Activated CD4-positive, alpha-beta T cell treated with anti-CD3 and anti-CD28 coated beads, Interleukin-10, Interleukin-2, amounts not matched to agents 100 ng/mL and 50 ng/mL, durations not matched to agents 16 hours and 8 hours (primary cell): ENCODE measurements at places on chromosomes 4 and X.

GRCh38 chr4:118829107-118829506 is 6.8 kb downstream of the SEC24D start:
- no peak for DNase-seq

DNA sequence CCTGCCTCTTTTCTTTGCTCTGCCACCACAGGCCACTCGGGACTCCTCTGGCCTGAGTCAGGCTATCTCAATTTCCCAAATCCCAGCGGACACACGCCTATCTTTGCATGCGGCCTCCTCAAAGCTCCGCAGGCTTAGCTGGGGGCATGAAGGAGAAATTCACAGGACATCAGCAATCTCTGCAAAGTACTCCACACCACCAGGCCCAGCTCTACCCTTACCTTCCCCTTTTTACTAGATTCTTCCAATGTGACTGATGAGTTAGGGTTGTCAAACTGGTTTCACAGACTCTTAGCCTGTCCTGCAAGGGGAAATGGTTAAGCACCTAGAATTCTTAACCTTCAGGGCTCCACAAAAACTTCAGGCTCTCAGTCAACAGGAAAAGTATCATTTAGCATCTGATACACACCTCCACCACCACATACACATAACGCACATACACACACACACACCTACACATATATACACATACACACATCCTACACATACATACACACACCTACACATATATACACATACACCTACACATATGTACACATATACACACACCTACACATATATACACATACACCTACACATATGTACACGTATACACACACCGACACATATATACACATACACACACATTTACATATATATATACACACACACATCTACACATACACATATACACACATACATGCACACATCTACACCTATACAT is 349.1 kb downstream of the ANK2 start:
- no peak for DNase-seq

GRCh38 chr4:100268789-100269188 is 78.5 kb upstream of the DDIT4L start:
- no peak for DNase-seq

DNA sequence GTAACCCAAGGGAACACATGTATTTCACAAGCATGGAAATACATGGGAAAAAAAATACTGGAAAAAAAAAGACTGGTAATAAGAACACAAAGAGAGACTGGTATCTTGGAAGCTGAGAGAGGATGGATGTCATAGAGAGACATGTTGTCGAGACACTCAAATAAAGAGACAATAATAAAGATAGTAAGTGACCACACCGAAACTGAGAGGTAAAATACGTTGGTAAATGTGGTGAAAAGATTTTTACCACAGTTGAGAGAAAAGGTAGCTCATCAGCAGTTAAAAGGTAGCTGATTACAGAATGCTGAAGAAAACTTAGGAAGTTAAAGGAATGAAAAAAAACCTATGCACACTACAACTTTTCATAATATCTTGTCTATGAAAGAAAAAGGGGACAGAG is 81.1 kb downstream of the ARAP2 start:
- peak; percentile 31 for DNase-seq

- DNase-seq, result peak; percentile 39
These were observed 143.5 kb downstream of the GPR143 start for GRCh38 chrX:9622128-9622527.

DNA sequence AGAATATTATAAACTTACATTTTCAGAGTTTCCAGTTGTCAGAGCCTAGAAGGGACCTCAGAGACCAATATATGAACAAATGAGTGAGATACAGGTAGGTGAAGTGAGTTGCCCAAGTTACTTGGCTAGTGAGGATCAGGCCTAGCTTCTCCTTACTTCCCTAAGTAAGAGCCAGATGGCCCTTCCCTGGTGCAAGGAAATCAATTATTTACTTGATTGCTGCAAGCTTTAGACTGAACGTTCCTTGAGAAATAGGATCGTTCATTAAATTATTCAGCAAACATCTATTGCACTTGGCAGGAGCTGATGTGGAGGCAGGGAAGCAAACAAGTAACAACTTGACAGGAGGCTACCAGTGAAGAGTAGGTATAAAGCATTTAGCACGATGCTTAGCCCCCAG is 117.8 kb downstream of the EFHC2 start:
- DNase-seq, result no peak

DNA sequence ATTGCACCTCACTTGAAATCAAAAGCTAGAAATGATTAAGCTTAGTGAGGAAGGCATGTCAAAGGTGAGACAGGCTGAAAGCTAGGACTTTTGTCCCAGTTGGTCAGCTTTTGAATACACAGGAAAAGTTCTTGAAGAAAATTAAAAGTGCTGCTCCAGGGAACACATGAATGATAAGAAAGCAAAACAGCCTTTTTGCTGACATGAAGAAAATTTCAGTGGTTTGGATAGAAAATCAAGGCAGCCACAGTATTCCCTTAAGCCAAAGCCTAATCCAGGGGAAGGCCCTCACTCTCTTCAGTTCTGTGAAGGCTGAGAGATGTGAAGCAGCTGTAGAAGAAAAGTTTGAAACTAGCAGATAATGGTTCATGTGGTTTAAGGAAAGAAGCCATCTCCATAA is 150.8 kb downstream of the ADGRL3 start:
- DNase-seq, result no peak

DNA sequence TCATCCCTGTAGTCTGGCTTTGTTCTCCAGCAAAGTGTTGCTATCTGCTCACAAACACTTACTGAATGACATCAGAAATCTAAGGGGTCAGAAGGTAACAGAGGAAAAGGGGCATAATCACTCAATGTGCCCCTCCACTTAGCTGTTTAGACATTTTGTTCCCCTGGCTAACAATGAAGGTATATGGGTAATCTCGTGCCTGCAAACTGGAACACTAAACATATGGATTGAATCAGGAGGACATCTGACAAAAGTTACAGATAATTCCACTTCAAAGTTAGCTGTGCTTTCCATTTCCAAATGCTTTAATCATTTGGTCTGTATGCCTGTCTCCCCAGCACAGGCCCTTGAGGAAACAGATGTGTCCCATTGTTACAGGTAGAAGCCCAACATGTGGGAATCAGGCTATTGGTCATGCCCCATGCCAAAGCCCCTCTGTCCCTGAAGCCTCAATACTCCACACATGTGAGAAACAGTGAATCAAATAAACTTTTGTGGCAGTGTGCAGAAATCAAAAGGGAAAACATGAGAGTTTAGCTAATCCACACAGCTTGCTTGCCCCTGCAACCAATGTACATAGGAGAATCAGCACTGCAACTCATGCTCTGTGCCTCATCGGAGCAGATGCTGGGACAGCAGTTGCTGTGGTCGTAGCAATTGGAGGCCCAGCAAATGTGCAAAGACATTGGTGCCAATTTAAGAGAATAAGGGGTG is 111.7 kb downstream of the RNF150 start:
- no peak for DNase-seq

DNA sequence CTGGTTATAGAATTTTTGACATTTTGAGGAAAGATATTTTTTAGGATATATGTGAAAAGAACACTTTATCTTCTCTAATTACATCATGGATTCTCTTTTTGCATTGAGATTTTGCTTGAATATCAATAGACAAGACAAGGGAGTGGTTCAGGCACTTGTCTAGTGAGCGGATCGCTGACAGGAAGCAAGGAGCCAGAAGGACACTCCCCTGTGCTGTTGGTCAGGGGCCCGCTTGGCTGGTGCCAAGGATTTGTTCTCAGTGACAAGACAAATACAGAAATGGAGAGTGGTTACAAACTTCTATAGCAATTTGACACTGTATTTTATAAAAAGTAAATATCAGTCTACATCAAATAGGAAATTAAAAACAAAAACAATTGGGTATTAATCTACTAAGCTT is 60.0 kb downstream of the SLC9B1 start:
- DNase-seq, result no peak

- DNase-seq, result no peak
These were observed 306.5 kb upstream of the TECRL start for GRCh38 chr4:64715741-64716140.

DNA sequence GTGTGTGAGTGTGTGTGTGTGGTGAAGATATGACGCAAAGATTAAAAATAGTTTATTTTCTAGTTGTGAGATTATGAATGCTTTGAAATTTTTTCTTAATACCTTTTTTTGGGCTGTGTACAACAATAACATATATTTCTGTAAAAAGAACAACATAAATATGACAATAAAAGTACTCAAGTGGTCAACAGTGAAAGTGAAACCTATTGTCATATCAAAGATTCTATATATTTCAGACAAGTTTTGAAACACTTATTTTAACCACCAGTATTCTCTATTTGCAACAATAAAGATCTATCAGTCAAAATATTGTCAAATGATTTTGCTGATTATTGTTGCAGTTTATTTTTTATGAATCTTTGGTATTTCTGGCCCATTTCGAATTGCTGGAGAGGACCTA is 98.0 kb downstream of the SPOCK3 start:
- no peak for DNase-seq

GRCh38 chr4:45946699-45947098 is 177.2 kb downstream of the GABRG1 start:
- DNase-seq, result no peak

DNA sequence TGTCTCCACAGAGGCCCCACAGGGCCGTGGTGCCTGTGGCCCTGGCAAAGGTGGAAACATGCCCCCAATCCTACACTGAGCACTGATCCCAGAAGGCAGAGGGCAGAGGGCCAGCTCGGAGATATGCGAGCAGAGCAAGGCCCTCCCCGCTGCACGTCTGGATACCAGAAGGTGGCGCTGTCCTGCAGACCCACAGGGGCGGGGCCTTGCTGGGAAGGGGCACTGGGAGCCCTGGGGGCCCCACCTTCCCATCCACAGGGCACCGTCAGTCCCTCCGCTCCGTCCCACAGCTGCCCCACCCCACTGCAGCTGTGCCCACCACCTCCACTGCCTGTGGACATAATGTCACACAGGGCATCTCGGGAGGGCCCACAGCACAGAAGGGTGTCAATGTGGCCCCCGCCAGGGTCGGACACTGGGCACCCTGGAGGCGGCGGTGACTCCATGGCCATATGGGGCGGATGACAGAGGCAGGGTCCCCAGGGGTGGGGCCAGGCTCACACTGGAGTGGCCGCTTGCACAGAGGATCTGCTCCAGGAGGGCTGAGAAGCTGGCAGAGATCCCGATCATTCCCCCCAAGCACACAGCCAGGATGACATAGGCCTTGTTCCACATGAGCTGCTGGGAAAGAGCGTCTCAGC is 4.8 kb downstream of the SLC49A3 start:
- DNase-seq, result peak; percentile 51

DNA sequence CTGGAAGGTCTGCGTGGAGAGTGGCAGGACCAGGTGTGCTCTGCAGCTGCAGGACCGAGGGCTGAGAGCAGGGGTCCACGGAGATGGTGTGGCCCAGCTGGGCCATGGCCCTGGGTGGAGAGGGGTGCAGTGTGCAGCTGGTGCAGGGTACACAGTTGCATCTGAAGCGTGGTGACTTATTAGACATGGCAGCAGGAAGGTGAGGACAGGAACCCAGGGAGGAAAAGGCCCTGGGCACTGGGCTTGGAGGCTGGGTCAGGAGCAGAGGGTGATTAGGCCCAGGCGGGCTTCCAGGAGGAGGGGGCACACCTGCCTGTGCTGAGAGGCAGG is 214.6 kb upstream of the PSAPL1 start:
- no peak for DNase-seq

GRCh38 chr4:65510976-65511375 is 159.3 kb downstream of the EPHA5 start:
- DNase-seq, result no peak

DNA sequence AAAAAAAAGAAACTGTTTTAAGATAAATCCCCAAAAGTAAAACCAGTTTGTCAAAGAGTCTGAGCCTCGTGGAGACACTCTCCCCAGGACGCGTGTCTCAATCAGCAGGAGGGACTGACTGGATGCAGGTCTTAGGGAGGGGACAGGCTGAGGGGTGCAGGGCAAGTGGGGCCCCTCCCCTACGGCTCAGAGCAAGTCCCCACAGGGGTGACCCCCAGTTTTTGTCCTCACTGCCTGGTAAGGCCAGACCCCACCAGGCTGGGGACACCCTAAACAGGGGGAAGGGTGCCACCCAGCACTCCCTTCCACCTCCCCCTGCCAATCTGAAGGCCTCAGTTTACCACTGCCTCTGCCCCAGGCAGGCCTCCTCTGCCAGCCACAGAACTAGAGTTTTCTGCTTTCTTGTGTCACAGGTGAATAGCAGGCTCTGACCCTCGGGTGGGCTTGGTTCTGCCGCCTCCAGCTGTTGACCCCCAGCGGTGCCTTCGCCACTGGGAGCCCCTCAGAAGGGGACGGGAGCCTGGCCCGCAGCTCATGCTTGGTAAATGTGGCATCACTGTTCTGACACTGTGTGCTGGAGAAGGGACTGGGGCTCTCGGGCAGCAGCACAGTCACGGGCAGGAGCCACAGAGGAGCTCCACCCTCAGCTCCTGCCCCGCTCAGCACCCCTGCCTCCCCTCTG is 69.8 kb upstream of the MXD4 start:
- no peak for DNase-seq

GRCh38 chrX:70497026-70497425 is 52.4 kb downstream of the DLG3 start:
- no peak for DNase-seq

DNA sequence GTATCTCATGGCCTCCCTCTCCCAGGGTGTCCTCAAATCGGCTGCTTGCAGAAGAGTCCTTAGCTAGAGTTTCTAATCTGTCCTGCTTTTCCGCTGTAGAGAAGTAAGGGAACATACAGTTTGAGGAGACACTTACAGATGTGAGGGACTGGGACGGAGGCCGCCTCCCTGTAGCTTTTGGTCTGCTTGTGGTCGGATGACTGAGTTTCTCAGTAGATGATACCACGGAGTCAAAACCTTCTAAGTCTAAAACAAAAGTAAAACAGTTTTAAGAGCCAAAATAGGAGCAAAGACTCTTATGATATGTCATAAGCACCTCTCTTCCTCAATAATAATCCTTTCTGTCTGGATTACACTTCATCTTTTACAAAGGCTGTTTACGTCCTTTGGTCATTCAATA is 34.5 kb upstream of the MAP3K15 start:
- DNase-seq, result peak; percentile 62

DNA sequence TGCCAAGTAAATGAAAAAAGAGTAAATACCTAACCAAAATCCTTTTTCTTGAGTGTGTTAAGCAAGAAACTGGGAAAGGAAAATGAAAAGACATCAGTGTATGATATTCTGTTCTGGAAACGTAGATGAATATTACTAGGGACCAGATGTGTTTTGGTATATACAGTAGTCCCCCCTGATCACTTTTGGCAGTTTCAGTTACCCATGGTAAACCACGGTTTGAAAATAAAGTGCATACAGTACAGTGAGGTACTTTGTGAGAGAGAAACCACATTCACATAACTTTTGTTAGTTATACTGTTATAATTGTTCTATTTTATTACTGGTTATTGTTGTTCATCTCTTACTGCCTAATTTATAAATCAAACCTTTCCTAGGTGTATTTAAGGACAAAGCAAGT is 250.9 kb downstream of the TENM3 start:
- DNase-seq, result no peak

GRCh38 chr4:44494810-44495701 is 46.4 kb upstream of the KCTD8 start:
- no peak for DNase-seq

DNA sequence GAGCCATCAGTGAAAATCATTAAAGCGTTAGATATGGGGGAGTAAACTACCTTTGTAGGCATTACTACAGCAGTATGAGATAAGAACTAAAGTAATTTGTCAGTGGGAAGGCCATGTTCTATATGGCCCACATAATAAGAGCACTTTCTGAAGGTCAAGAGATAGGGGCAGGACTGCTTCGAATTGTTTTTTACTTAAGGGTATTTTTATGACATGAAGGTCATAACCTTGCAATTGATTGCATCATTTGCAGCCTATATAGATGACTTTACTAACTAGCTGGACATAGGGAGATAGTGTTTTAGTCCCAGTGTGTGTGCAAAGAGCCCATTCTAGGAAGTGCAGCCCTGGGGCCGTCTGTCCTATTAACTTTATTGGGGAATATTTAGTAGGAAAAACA is 23.6 kb upstream of the GC start:
- DNase-seq, result no peak
